ENCODE measurements at places on chromosomes 6 and 20.

- DNase-seq, result no peak
These were observed 58.2 kb downstream of the IRF4 start for GRCh38 chr6:449486-450419.

DNA sequence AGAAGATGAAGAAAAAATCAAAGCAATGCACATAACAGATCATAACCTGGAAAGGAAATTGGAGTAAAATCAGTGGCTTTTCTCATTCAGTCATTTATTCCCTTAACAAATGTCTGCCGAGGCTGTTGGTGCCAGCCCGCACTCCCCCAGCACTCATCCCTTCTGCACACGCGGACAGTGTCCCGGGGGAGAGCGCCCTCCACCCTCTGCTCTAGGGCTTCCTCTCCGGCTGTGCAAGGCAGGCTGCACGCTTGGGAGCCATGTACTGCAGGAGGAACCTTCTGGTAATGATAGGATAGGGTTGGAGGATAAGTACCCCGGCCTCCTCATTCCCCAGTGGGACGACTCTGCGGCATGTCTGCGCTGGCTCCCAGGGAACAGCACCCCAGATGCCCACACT, 134.5 kb downstream of the PAX1 start:
- no peak for DNase-seq

GRCh38 chr20:53013847-53014246, 41.7 kb downstream of the TSHZ2 start:
- no peak for DNase-seq

GRCh38 chr20:9993137-9993536, 41.6 kb upstream of the ANKEF1 start:
- no peak for DNase-seq

GRCh38 chr6:119673741-119674140, 324.2 kb upstream of the MAN1A1 start:
- DNase-seq, result no peak

DNA sequence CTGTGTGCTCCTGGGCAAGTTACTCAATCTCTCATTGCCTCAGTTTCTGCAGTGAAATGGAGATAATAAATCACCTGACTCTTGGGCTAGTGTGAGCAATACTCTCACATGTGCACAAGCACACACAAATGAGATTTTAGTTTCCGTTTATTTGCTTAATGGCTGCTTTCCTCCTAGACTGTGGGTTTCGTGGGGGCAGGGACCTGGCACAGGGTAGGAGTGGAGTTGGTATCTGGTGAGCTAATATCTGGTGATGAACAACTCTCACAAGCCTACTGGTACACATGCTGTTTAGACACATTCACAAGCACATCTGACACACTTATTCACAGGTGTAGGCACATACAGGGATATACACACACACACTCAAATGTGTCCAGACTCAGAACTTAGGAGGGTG, 73.8 kb downstream of the TOX2 start:
- no peak for DNase-seq

GRCh38 chr6:146881228-146882181, 282.7 kb downstream of the ADGB start:
- no peak for DNase-seq

DNA sequence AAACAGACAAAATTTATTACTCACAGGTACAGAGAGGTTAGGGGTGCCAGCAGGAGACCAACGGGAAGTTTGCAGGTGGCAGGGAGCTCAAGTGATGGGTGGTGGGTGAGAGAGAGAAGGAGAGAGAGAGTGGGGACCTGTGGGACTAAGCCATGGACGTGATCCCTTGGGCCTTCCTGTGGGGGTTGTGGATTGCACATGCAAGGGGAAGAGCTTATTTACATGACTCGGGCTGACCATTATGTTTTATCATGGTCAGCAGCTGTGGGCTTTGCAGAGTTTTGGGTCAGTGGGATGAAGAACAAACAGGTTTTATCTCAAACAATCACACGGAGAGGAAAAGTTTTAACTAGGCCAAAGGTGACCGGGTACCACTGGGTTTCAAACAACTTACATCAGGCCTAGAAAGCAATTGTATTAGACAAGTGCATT, 156.2 kb upstream of the EXOC2 start:
- no peak for DNase-seq

GRCh38 chr20:44182135-44182765, 4.7 kb downstream of the JPH2 start:
- no peak for DNase-seq

DNA sequence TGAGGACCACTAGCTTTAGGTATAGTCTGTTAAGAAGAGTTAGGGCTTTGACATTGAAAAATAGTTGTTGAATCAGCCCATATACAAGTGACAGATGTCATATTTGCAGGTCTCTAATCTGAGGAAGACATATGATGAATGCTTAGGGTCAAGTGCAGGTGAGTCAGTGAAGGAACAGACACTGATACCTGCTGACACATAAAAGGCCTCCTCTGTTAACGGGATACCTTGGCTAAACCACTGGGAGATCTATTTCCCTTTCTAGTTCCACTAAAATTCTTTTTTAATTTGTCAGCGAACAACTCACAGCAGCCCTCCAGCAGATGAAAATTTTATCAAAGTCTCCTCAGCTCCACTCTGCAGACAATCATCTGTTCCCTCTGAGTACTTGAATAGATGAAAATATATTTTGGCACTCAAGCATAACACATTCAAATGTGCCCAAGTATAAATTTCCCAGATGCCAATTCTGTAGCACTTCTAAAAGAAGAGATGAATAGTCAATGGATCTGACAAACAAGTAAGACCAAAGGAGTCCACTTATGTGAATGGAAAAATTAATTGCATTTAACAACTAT, 154.0 kb downstream of the KIF16B start:
- no peak for DNase-seq

GRCh38 chr20:5675103-5676091, 74.8 kb upstream of the SHLD1 start:
- DNase-seq, result no peak

DNA sequence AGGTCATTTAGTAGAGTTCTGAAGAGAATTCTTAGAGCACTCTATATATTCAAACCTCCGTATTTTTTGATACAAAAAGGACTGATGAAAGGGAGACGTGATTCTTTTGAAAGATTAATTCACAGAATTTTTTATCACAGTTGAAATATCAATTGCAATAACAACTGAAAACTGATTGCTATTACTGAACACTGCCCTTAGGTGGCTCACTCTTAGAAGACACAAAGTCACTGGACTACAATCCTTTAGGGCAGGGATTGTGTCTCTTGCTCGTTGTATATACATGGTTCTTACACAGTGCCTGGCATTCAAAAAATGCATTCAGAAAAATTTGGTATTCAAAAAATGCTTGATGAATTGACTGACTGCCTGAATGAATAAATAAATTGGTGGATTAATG, 17.1 kb upstream of the CALHM6 start:
- peak; percentile 19 for DNase-seq

GRCh38 chr6:101711518-101711917, 318.0 kb downstream of the GRIK2 start:
- DNase-seq, result no peak

- DNase-seq, result no peak
These were observed 270.0 kb downstream of the ADGB start for GRCh38 chr6:146868671-146869209.

DNA sequence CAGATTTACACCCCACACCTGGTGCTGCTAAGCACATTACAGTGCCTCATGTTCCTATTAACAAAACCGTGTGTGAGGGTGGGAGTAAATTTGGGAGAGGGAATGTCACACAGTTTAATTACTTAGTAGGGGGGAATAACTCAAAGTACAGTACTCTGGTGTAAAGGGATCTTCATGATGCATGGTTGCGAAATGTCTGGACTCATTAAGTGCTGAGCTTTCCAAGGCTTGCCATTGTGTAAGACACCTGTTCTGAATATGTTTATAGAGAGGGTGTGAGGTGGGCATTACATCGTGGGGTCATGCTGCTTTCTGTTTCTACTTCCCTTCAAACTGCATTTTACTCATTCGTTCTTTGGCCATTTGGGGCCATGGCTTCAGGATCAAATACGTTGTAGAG, 181.2 kb downstream of the ADGRG6 start:
- DNase-seq, result no peak

DNA sequence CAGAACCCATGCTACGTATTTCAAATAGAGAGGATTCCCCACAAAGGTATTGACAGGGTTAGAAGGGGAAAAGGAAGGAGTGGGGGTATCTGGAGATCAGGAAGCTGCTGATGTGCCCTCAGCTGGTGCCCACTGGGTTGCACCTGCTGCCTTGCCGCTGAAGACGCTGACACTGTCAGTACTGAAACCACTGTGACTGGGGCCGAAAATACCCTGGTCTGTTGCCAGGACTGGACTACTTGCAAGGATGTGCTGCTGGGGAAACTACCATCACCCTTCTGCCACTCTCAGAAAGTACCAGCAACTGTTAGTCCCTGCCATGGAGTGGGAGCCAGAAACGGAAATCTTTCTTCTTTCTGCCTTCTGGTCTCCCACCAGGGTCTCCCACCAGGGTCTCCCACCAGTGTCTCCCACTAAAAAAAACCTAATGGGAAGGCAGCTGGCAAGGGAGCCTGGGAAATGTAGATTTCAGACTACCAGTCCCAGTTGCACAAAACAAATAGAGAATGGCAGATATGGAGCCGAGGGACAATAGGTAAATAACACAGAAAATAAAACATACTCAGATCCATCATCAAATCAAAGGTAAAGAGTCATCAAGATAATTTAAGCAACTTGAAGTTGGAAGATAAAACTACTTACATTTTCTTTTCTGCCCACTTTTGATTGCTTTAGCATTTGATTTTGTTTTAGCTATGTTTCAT, 204.8 kb downstream of the TPBG start:
- DNase-seq, result peak; percentile 33

DNA sequence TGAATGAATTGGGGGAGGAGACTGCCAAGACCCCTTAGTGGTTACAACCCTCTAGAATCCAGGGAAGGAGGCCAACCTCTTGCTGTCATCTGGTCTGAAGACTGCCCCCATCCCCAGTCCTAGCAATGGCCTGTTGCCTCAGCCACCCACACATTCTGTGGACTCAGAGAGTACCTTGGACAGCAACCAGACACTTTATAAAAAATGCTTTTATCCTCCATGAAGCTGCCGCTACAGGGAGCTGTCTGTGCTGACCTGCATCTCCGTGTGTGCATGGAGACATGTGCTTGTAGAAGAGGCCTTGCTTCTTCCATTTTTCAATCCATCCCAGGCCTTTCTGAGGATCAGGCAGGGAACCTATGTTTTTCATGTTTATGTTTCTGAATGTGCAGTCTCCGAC, 15.2 kb downstream of the CDH22 start:
- DNase-seq, result no peak

- no peak for DNase-seq
These were observed 37.9 kb downstream of the IPCEF1 start for GRCh38 chr6:154318721-154319120.

GRCh38 chr6:20402342-20403069, 827 bp downstream of the E2F3 start:
- peak; percentile 47 for DNase-seq

DNA sequence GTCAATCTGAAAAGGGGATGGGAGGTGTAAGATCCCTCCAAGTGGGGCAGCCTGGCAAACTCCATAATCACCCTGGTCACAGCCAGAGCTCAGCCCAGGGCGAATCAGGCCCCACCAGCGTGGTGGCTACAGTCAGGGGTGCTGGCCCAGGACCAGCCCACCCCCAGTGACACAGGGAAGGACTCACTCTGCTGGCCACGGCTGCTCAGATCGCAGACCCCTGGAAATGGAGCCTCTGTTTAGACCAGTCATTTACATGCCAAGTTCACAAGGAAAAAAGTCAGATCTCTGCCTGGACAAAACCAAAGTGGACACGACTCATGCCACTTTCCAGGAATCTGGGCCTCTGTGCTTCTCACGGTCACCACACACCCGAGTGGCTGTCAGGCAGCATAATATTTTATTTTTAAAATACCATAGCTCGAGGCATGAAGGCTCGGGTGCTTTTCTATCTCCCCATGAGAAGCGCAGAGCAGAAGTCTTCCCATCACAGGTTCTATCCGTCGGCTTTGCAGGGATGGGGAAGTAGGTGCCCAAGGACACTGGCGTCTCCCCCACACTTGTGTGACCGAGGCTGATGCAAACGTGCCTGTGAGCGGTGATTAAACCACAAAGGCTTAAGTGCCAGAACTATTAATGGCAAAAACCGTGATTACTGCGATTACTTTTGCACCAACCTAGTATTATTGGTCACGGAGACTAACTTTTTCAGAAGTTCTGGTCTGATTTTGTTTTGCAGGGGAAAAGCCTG, 13.0 kb downstream of the PXDC1 start:
- DNase-seq, result no peak

GRCh38 chr6:74199215-74199915, 503.4 kb downstream of the CD109 start:
- DNase-seq, result no peak

DNA sequence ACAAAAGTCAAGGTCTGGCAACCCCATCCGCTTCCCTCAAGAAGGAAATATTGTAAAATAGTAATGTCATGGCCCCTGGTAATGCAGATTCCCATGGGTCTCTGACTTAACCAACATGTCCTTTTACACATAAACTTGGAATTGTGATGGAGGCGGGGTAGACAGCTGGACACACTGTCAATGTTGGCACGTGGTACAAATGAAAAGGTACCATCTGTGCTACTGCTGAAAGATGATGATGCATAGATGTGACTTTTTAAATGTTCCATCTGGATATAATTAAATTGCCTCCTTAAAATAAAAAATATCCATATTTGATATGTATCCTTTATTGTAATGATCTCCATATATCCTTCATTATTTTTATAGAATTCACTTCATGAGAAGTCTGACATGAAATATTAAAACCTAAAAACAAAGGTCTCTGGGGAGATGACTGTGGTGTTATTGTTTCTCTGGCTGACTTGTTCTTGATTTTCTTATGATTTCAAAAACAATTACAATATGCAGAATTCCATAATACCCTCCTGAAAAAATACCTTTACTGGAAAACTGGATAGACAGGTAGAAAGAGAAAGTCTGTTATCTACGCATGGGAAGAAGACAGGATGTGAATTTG, 104.5 kb downstream of the MKKS start:
- no peak for DNase-seq

All from NCI-H2081 (cell line).